Left ventricle myocardium superior (tissue), 1 donor: ENCODE measurements at places on chromosomes 12 and 14. TPM values are rescaled to one million over a fixed set of nuclear protein-coding genes. Genes with fewer than 3 reads are reported as not detected.

The AKAP3 gene
- 2.4 TPM for total RNA-seq

DNA sequence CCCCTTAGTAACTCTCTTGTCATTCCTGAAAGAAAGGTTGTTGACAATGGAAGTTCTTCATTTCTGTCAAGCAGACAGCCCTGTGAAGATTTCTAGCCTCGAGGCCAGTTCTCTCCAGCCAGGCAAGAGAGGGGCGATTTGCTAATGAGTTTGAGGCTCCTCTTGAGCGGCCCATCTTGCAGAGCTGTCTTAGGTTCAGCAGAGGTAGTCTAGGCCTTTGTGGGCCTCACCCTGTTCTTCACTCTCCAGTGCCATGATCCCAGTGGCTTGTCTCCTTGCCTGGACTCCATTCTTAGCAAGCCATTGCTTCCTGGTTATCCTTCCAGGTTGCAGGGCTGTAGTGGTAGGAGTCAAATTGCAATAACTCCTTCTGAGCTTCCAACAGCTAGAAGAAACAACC lies 9.7 kb downstream of the TPH2 start:
- DNase-seq: no peak

DNA sequence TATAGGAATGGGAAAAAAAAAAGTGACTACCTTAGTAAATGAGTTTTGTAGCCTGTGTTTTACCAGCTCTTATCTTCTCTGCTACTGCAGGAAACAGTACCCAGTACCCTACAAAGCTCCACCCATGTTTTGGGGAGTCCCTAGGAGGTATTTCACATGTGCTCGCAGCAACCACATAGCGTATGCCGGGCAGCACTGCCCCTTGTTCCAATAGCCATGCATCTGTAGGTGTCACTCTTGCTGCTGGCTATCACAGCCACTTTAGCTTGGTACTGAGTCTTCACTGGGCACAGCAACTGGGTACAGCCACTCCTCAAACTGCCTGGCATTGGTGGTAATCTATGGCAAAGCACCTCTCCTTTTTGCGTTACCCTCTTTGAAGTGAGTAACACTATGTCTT lies 2.0 kb upstream of the MDM1 start:
- peak; percentile 30 for DNase-seq

- DNase-seq: no peak
These were observed 227.7 kb upstream of the TMEM260 start for GRCh38 chr14:56351861-56352260.

- no peak for DNase-seq
These were observed 1.0 kb downstream of the RTL1 start for GRCh38 chr14:100902295-100903133.
